ENCODE measurements at places on chromosomes 4 and X.

GRCh38 chrX:78693536-78693935, 34.4 kb upstream of the RTL3 start:
- DNase-seq, result no peak

GRCh38 chr4:144499777-144500176, 146.2 kb upstream of the HHIP start:
- DNase-seq, result no peak

GRCh38 chrX:103637604-103638338, 9.0 kb downstream of the TCEAL1 start:
- no peak for DNase-seq

DNA sequence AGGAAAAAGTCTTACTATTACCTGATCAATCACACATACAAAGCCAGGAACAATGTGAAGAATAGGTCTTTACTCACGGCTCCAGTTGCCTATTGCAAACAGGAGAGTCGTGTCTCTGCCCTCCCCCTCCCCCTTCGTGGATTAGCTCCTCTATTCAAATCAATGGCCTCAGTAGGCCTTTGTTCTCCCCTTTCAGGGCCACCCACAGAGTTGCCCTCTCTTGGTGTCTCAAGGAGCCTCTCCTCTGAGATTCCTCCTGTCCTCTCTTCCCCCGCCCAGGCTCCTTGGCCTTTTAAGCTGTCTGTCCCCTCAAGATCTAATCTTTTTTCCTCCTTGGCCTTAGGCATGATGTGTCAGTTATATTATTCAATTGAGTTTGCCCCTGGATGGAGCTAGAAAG, 107.2 kb upstream of the NALF2 start:
- DNase-seq, result no peak

DNA sequence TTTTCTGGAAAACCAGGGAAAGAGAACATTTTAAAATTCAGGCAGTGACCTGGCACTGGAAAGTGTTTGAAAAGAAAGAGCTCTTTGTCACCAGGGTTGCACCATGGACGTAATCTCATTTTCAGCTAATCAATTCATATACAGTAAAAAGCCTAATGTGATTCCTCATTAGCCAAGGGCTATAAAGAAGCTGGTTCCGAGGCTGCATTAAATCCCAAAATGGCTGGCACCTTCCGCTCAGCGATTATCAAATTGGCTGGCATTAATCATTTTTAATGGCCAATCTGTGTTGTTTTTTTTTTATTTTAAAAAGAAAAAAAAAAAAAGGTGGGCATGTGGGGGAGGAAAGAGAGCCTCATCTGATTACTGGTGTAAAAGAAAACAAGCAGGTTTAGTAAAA, 341.4 kb downstream of the RAB28 start:
- no peak for DNase-seq
